Umbilical cord (tissue), 2 donors: ENCODE measurements at places on chromosomes 16 and 17. TPM values are rescaled to one million over a fixed set of nuclear protein-coding genes. Genes with fewer than 3 reads are reported as not detected.

GLG1 gene
- 103 TPM for total RNA-seq

C1QTNF8 gene
- total RNA-seq: not detected

ZKSCAN2 gene
- 8.4 TPM for total RNA-seq

EPN3 gene
- 1.2 TPM for total RNA-seq

NPIPA8 gene
- not detected for total RNA-seq

ANKFN1 gene
- 12.5 TPM for total RNA-seq

KLHL10 gene
- 1.7 TPM for total RNA-seq

ZNF652 gene
- 16.6 TPM for total RNA-seq

THUMPD1 gene
- total RNA-seq: 103 TPM

ANKS3 gene
- total RNA-seq: 18.8 TPM

TSNAXIP1 gene
- total RNA-seq: 0.24 TPM

HOXB2 gene
- 9.9 TPM for total RNA-seq

C1QTNF1 gene
- total RNA-seq: 41.7 TPM

NPIPA2 gene
- total RNA-seq: 0.96 TPM

AMFR gene
- 199 TPM for total RNA-seq

MT1A gene
- total RNA-seq: not detected

TM4SF5 gene
- total RNA-seq: not detected

KRT27 gene
- total RNA-seq: not detected

KRT9 gene
- total RNA-seq: not detected

HSD17B2 gene
- 10.4 TPM for total RNA-seq

TLCD3A gene
- 24.3 TPM for total RNA-seq

AOC2 gene
- 1.4 TPM for total RNA-seq
